Muscle of arm (tissue), 14 donors: ENCODE measurements at places on chromosomes 2 and 18. TPM values are rescaled to one million over a fixed set of nuclear protein-coding genes. Genes with fewer than 3 reads are reported as not detected.
A peak's percentile ranks its signal among the peaks of the same experiment; 100 is the strongest.

GRCh38 chr2:39736640-39737039 lies 42.4 kb downstream of the THUMPD2 start:
- no peak for DNase-seq

- no peak for DNase-seq
These were observed at the start of gene HOXD11 for GRCh38 chr2:176106581-176107539. TSS of gene HOXD11 (plus strand) at chr2:176107280. CDS start at chr2:176107356, 76 bp downstream.

DNA sequence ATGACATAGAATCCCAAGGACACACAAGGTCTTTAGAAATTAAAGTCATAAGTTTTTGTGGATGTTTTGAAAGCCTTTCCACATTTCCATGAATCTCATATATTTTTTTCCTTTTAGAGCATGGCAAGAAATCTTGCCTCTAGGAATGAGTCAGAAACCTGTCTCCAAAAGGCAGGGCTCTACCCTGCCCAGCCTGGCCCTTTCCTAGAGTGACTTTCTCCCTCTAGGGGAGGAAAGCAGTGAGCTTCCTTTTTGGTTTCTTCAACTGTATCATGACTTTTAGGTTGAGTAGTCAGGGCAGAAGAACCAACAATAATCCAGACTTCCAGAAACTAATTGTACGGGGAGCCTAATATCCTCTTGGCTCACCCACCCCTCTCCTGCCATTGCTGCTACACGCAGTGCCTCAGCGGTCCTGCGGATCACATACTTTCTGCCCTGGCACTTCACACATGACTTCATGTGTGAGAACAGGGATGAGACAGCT lies 300.3 kb downstream of the AGPS start:
- DNase-seq: no peak

VSNL1 gene
- polyA plus RNA-seq: 6.5 TPM

AQP12B gene
- polyA plus RNA-seq: not detected

DNA sequence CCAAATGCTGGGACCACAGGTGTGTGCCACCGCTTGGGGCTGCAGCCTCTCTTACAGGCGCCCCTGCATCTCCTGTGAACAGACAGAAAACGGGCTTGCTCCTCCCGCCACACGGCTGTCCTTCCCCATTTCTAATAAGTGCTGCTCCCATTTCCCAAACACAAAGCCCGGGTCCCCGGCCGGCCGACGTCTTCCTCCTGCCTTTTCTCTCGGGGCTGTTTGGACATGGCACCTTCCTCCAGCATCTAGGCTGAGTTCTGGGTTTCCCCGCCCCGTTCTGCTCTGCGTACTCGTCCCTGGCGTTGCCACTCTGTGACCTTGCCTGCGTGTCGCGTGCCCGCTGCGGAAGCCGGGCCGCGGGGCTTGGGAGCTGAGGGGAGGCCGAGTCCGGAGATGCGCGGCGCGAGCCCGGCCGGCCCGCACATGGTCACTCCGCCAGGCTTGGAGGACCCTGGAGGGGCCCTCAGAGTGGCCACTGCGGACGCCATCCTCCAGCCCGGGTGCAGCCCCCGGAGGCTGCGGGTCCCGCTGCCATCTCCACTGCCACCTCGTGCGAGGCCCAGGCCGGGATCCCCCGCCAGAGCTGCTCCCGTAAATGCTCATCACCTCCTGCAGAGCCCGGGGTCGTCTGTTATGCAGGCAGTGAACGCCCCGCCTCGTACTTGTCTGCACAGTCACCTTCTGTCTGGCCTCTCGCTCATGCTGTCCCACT lies 26.3 kb downstream of the PRELID3A start:
- no peak for DNase-seq

SS18 gene
- 38.0 TPM for polyA plus RNA-seq

RHBDD1 gene
- 19.1 TPM for polyA plus RNA-seq

- no peak for DNase-seq
These were observed 240.2 kb downstream of the CYP26B1 start for GRCh38 chr2:71907503-71907902.

ARL5A gene
- polyA plus RNA-seq: 21.9 TPM

GRCh38 chr18:23106575-23106974 lies 28.7 kb upstream of the CABLES1 start:
- DNase-seq: no peak

DNA sequence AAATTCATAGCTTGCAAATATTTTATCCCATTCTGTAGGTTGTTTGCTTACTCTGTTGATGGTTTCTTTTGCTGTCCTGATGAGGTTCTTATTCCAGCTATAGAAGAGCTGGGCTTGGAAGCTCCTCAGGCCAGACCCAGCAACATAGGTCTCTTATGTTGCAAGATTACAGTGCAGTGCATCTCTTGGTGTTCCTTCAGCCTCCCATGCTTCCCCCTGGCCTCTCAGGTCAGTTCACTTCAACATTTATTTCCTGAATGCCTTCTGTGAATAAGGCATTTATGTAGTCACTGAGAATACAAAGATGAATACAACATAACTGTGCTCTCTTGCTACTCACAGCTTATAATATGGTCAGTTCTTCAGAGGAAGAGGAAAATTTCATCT lies 179.0 kb upstream of the SLC39A10 start:
- no peak for DNase-seq

DNA sequence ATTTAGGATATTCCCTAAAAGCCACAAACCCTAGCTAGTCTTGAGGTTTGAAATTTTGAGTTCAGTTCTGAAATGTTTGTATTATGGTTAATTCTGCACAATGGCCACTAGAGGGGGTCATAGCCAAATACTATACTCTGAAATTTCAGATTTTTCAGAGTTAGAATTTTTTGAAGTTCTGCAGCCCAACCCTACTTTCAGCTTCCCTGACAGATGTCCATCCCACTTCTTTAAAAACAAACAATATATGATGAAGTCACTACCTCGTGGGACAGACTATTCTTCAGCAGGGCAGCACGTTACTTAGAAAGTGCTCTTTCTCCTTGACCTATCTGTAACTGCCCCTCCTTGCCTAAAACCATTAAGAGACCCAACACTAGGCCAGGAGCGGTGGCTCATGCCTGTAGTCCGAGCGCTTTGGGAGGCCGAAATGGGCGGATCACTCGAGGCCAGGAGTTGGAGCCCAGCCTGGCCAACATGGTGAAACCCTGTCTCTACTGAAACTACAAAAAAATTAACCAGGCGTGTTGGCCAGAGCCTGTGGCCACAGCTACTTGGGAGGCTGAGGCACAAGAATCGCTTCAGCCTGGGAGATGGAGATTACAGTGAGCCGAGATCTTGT lies 48.2 kb upstream of the PAPOLG start:
- peak; percentile 23 for DNase-seq

CCDC85A gene
- polyA plus RNA-seq: 2.8 TPM

ANKRD36 gene
- 26.1 TPM for polyA plus RNA-seq

CTLA4 gene
- polyA plus RNA-seq: 0.37 TPM

TLX2 gene
- not detected for polyA plus RNA-seq

GRCh38 chr18:44246001-44246400 lies 434.7 kb upstream of the SETBP1 start:
- no peak for DNase-seq

DNA sequence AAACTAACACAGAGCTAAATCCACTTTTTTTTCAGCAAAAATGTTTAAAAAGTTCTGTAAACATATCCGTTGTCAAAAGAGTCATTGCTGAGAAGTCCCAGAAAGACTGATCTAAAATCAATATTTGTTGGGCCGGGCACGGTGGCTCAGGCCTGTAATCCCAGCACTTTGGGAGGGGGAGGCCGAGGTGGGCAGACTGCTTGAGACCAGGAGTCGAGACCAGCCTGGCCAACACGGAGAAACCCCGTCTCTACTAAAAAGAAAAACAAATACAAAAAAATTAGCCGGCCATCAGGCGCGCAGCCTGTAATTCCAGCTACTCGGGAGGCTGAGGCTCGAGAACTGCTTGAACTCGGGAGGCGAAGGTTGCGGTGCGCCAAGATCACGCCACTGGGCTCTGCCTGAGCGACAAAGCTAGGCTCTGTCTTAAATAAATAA lies 1.4 kb downstream of the OLA1 start:
- no peak for DNase-seq

C2orf66 gene
- polyA plus RNA-seq: not detected

UGT1A5 gene
- not detected for polyA plus RNA-seq

SMPD4 gene
- 63.5 TPM for polyA plus RNA-seq

GRCh38 chr2:74560591-74560990 lies 6.1 kb downstream of the DOK1 start:
- no peak for DNase-seq

ADD2 gene
- polyA plus RNA-seq: 1.8 TPM
